CD4-positive, alpha-beta T cell treated with Interleukin-6 for 4 hours (primary cell): ENCODE measurements at places on chromosomes 3 and 15.

DNA sequence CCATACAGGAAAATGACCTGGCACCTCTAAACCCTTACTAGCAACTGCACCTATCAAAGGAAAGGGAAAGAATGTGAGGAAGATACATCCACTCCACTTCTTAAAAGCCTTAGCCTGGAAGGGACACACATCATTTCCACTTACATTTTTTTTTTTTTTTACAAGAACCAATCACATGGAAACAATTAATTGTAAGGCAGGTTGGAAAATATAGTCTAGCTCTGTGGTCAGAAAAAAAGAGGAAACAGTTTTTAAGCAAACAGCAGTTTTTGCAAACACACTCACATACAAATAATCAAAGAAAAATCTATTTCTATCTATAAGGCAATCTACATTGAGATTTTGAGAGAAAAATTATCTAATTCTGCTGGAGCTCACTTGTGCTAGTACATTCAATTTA lies 98.9 kb upstream of the SPRED1 start:
- no peak for DNase-seq

DNA sequence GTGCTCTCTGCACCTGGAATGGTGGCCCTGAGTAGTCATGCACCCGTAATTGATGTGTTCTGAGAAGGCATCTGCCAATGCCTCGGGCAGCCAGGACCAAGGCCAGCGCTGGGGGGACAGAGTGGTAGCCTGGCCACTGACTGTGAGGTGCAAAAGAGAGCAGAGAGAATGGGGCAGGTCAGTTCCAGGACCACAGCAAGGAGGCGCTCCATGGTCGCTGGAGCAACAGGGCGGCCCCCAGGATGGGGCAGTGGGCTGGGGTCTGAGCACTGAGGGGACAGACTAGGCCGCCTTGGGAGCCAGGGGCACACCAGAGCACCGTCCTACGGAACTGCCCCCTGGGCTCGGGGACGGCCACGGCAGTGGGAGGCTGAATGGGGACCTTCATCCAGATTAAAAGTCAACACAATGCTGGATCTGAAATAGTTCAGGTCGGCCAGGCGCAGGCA lies 48.3 kb upstream of the IQSEC1 start:
- DNase-seq = no peak

- DNase-seq = no peak
Measured at GRCh38 chr3:107794664-107795443, 272.1 kb downstream of the BBX start.

DNA sequence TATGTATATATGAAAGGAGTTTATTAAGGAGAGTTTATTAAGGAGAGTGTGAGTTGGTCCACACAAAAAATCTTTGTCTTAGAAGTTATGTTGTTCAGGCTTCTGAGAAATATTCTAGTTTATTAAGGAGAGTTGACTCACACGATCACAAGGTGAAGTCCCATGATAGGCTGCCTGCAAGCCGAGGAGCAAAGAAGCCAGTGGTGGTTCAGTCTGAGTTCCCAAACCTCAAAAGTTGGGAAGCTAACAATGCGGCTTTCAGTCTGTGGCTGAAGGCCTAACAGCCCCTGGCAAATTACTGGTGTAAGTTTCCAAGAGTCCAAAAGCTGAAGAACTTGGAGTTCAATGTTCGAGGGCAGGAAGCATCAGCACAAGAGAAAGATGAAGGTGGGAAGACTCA lies 42.4 kb upstream of the DAZL start:
- DNase-seq = no peak

DNA sequence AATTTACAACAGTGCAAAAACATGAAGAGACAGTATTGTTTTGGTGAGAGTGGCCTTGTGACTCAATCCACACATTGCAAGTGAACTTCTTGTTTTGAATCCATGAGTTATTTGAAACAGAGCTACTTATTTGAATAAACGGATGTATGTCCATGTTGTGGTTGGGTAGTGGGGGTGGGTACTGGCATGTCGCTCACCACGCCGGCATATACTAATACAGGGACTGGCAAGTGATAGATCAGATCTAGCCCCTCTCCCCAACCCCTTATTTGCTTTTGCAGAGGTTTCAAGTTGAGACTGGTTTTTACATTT lies 83.8 kb downstream of the EDEM1 start:
- DNase-seq = no peak

GRCh38 chr15:63452552-63453136 lies 51.7 kb upstream of the USP3 start:
- DNase-seq = no peak

GRCh38 chr3:43817825-43818224 lies 127.1 kb downstream of the ABHD5 start:
- DNase-seq = no peak

DNA sequence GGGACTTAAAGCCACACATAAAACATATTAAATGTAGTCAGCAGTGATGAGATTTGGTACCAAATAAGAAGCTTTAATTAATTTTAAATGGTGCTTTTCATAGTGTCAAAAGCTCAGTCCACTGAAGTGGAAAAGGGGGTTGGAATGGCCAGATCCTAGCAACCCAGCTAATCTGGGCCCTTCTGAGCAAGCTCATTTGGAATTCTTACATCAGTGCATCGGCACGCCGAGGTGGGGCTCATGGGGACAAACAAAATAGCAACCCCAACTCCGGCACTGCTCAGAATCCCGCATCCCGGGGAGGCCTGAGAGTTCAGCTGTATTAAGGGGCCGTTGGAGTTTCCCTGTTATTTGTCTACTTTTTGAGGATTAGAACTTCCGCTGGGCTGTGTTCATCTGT lies 526.4 kb downstream of the SOX2 start:
- no peak for DNase-seq

DNA sequence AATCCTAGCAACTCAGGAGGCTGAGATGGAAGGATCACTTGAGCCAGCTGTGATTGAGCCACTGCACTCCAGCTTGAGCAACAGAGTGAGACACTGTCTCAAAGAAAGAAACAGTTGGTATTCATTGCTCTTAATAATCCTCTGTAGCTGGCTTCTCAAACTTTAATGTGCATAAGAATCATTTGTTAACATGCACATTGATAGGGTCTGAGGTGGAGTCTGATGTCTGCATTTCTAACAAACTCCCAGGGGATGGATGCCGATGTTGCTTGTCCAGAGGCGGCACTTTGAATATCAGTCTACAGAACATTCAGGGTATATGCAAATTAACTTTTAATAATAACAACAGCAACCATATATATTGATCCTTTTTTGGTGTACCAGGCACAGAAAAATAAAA lies 39.9 kb downstream of the NKIRAS1 start:
- no peak for DNase-seq

- peak; percentile 91 for DNase-seq
Measured at GRCh38 chr15:73964736-73965093, 27.4 kb downstream of the STOML1 start.

DNA sequence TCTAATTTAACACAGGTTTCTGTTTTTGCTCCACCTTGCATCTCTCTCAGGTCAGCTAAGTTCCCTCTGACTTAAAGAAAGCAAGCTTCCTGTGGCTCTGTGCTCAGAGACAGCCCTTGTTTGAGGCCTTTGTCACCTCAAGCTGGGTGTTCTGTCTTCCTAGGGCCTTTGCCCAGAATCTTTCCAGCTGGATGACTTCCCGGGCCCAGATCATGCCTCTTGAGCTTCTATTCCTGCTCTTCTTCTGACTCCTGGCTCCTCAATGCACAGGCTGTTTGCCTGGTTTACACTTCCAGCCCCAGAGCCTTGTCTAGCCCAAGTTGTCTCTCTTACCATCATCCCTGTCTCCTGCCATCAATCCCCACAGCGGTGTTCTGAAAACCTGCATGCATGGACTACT lies 300.6 kb downstream of the VPS13C start:
- no peak for DNase-seq

DNA sequence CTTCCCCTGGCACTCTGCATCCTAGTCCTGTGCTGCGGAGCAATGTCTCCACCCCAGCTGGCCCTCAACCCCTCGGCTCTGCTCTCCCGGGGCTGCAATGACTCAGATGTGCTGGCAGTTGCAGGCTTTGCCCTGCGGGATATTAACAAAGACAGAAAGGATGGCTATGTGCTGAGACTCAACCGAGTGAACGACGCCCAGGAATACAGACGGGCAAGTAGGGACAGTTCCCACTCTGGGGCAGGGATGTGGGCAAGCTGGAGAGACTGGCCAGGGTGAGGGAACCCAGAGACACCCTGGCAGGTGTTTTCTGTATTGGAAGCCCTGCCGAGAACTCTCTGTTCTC lies 247 bp downstream of the FETUB start:
- DNase-seq = no peak

GRCh38 chr3:190865828-190866227 lies 3.3 kb upstream of the GMNC start:
- DNase-seq = no peak

DNA sequence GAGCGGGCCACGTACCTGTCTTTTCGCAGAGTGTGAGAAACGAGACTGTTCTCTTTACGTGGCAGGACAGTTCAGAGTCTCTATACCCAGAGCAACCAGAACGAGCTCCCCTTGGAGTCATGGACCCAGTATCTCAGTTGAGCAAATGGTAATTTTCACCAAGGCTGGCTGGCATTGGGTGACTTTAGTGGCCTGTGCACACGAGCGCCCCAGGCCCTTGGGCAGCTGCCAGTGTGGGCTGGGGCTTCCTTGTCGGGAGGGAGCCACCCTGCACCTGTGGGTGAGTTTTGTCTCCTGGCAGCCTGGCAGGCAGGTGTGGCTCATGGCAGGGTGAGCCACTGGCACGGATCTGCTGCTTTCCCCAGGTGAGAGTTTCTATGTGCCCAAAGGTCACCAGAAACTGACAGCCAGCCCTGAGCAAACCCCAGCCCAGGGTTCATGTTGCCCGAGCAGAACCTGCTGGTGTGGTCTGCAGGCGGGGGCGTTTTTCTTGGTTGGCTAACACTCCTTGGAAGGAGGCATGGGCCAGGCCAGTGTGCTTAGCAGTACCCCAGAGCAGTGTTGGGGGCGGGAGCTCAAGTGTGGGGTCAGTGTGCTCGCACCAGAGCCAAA lies 135.0 kb downstream of the TJP1 start:
- DNase-seq = no peak

DNA sequence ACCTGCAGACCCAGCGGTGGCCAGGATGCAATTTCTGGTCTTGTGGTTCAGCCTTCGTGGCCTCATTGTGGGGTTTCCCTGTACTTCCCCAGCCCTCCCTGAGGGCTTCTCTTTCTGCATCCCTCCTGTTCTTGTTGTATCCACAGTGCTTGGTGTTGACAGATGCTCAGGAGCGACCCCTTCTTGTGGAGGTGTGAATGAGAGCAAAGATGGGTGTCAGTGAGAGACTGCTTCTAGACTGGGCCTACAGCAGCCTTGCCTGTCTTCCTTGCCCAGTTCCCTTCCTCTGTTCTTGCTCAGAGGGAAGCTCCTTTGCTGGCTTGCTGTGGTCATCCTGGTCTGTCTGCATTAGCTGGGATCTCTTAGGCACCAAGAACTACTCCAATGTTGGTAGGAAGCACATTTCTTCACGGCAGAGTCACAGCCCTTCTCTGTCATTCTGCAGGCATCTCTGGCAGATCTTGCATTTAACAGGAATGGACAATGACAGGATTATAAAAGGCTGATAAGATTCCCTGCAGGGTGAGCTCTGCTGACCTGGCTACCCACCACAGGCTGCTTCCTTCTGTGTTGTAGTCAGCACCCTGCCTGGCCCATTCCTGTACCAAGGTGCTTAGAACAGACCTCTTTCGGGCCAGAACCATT lies 317.8 kb upstream of the C2CD4B start:
- DNase-seq = no peak

GRCh38 chr3:40574661-40575060 lies 49.9 kb downstream of the ZNF621 start:
- no peak for DNase-seq

DNA sequence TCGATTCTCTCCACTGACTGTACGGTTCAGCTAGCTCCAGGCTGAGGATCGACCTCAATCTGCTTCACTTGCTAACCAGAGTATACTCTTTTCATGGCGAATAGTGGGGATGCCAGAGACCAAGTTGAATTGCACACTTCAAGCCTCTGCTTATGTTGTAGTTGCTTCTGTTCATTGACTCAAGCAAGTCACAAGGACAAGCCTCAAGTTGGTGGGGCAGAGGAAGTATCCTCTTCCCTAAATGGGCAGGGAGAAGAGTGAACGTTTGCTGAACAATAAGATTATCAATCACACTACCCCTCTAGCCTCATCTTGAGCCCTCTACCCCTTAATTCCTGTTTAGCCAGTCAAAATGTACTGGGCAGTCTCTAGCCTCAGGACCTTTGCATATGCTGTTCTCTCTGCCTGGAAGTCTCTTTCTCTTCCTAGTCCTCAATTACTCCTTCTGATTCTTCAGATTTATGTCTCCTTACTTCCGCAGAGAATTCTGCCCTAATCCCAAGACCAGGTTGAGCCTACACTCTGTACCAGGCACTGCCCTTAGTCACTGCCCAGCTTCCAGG lies 390.4 kb upstream of the PROK2 start:
- no peak for DNase-seq

GRCh38 chr3:123287051-123287961 lies 85.6 kb downstream of the SEC22A start:
- no peak for DNase-seq

GRCh38 chr3:87426918-87427317 lies 150.5 kb upstream of the POU1F1 start:
- DNase-seq = no peak

DNA sequence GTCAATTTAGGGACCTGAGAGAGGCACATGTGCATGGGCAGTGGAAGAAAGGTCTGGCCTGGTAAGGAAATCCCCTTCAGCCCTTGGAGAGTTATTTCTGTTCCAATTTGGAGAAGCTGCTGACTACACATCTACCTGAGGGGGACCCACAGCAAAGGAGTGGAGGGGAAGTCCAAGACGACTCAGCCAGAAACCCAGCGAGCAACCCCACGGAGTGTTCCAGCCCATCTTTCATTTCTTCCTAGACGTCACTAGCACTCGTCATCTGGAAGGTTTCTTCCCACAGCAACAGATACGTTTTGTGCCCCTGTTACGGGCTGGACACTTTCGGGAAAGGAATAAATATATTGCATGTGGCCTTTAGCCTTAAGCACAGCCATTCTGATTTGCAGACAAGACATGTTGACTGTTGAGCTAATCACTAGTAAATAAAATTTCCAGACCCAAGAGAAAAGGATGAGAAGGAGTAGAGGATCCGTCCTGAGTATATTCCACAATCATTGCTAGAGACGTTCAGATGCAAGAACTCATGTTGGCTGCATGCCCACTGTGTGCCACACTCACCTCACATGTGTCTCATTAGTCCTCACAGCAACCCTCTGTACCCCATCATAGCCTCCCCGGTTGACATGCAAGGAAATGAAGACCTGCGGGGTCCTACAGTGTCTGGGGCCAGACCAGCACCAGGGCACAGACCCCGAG lies 7.8 kb upstream of the FAM174B start:
- DNase-seq = no peak
